ENCODE measurements at places on chromosomes 5 and 9.

- DNase-seq: no peak
These were observed 28.2 kb downstream of the YIPF5 start for GRCh38 chr5:144142139-144142823.

DNA sequence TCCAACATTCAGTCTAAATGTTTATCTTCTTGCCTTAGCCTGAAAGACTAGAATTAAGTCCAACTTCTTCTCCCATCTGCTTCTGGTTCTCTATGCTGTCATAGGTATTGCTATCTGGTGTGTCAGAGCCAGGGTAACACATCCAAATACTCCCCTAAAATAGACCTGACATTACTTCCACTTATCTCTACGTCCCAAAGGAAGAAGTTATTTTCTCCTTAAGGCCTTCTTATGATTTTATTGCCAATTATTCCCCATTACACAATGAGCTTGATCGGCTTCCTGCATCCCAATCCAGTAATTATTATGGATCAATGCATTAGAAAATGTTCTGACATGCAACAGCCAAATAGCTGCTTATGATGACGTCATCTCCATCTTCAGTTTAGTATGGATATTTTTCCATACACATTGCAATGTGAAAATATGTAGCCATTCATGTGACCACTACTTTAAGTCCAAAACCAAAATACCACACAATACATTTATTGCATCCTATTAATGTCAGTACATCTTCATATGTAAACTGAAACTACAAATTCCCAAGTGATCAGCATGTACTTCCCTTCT is 555.5 kb downstream of the MAT2B start:
- DNase-seq: no peak

- no peak for DNase-seq
These were observed 33.6 kb upstream of the FBP1 start for GRCh38 chr9:94672811-94673487.

GRCh38 chr9:114611516-114612271 is 603 bp downstream of the TMEM268 start:
- DNase-seq: no peak

DNA sequence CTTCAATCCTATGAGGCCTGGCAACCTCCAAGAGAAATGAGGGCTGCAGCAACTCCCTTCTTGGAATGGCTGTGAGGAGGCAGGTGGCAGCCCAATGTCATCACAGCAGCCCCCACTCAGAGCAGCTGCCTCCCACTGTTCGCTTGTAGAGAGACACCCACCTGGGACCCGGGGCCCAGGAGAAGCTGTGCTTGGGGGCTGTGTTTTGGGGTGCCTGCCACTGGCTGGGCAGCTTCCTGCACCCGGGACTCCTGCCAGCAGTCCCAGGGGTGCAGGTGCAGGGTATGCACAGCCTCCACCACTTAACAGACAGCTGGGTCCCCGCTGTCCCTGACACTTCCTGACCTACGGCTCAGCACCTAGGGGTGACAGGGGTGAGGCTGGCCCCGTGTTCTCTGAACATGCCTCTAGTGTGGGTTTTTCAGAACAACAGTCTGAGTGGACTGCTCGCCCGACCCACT is 26.2 kb downstream of the NIPAL4 start:
- DNase-seq: no peak

- no peak for DNase-seq
These were observed 60.7 kb downstream of the NSD1 start for GRCh38 chr5:177194268-177194667.

DNA sequence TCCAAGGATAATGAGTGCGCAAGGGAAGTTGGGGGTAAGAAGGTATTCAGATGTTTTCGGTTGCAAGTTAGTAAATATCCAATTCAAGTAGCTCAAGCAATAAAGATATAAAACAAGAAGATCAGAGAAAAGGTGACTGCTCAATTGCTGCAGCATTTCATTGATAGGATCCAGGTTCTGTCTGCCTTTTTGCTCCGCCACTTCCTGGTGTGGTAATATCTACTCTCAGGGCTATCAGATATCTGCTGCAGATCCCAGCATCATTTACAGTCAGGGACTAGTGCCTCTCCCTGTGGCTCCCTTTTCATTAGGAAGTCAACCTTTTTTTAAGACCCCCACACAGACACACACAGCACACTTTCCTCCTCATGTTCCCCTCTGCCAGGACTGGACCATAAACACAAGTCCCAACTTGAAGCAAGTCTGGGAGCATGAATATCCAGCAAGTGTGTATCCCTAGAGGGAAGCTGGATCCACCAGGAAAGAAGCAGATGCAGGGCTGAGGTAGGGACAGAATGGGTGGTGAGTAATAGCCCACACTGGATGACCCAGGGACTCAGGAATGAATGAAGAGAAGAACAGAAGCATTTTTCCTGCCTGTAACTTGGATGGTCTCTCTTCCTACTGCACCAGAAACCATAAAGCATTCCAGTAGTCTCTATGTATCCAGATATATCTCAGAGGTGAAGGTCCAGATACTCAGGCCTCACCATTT is 53.7 kb downstream of the ZNF622 start:
- DNase-seq: no peak

DNA sequence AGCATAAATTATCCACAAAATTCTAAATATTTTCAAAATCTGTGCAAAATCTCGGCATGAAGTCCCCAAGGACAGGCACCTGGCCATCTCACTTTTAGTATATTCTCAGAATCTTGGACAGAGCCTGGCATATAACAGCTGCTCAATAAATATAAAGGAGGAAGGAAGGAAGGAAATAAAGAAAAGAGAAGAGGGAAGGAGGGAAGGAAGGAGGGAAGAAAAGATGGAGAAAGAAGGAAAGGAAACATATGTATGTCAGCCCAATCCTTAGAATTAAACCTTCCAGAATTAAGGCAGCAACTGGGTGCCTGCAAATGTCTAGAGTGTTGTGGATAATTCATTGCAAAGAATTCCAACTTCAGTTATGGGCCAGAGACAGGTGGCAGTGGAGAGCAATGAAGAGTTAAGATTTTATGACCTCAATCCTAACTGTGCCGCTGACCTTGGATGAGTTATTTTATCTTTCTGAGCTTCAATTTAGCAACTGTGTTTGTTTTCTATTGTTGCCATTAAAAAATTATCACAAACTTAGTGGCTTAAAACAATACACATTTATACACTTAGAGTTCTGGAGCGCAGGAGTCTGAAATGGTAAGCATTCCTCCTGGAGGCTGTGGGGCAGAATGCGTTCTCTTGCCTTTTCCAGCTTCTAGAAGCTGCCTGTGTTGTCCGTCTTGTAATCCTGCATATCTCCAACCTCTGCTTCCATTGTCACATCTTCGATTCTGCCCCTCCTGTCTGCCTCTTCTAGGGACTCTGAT is 200.9 kb upstream of the MSX2 start:
- DNase-seq: no peak

DNA sequence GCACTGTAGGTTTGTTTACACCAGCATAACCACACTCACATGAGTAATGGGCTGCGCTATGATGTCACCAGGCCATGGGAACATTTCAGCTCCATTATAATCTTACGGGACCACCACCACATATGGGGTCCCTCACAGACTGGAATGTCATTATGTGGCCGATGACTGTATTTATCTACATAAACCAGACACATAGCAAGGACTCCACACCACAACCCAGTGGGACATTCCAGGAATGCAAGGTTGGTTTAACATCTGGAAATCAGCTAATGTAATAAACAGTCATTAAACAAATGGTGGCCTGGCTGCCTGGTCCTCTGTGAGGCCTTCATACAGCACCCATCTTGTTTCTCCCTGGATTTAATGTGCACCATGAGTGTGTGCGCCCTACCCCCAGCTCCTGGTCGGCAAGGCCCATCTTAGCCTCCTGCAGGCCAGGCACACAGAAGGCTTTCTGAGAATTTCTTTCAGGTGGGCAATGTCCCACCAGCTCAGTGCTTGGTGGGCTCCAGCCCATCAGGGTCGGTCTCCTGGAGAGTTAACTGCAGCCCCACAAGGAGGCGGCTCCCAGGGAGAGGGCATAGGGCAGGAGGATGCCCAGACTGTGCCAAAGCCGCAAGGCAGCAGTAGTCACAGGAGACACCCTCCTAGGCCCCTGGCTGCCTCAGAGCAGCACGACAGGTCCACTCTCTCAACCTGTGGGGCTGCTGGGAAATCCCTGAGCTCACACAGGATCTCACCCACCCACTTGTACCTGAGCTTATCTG is 35.9 kb upstream of the SARDH start:
- DNase-seq: no peak

- no peak for DNase-seq
These were observed 152.3 kb downstream of the KDM4C start for GRCh38 chr9:6910032-6910431.

- no peak for DNase-seq
These were observed 65.6 kb upstream of the SEMA6A start for GRCh38 chr5:116640236-116640635.

DNA sequence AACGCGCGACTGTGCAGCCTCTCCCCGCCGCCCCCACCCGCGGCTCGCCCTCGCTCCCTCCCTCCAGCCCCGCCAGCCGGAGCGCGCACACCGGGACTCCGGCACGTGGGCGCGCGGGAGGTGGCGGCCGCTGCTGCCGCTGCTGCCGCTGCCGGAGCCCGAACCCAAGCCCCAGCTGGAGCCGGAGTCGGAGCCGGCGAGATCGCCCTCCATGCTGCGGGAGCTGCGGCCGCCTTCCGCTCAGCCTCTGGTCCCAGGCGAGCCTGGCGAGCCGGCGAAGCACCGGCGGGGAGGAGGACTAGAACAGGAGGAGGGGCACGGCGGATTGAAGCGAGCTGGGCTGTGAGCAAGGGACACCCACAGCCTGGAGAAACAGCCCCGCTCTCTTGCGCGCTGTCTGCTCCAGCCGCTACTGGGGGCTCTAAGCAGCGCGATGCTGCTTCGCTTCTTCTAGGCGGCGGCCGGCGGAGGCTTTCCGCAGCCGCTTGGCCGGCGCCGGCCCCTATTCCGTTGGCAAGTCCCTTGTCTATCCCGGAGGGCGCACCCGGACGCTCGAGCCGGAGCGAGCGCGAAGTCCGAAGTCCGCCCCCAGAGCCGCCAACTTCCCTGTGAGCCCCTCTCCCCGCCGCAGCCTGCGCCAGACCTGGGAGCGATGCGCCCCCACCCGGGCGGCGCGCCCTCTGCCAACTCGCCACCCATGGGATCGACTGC is 598.7 kb upstream of the SGCD start:
- no peak for DNase-seq

GRCh38 chr5:105931881-105932421 is 1738.8 kb downstream of the EFNA5 start:
- DNase-seq: no peak

GRCh38 chr5:65926893-65927292 is 518 bp downstream of the ERBIN start:
- DNase-seq: no peak

DNA sequence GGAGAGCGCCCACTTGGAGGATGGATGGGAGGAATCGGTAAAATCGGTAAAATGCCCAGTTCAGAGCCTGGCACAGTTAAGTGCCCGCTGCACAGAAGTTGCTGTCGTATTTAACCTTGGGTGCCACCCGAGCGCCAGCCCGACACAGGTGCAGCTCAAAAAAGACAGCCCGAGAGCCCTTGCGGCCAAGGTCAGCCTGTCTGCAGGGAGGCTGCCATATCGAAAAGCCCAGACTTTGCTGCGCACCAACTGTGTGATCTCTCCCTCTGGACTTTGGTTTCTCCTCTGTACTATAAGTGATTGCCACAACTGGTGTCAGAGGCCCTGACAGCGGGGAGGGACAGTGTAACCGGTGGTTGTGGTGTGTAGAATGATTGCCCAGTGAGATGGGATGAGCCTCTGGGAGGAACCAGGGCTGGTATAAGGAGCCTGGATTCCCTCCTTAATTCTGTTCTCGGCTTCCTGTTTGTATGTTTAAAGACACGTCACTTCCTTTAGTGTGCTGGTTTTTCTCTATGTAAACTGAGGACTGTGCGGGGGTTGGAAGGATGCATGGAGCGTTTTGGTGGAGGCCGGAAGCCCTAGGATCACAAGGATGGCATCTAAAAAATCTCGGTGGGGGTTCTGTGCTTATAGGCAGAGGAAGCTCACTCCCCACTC is 792 bp downstream of the NTMT1 start:
- DNase-seq: no peak

DNA sequence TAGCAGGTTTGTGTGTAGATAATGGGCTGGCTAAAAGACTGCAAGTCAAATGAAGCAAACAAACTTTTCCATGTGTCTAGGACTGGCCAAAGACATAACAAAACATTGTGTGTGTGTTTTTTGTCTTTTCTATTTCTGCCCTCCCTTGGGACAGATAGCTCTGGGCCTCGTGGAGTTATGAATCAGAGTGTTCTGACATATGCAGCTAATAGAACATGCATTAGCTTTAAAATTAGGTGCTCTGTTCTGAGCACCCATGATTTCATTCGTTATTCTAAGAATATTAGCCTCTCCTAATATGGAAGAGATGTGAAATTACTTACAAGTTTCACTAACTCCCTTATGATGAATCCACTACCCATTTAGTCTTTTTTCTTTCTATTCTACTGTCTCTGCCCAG is 367.3 kb upstream of the PAPPA start:
- no peak for DNase-seq

- no peak for DNase-seq
These were observed 73.7 kb downstream of the ARHGEF37 start for GRCh38 chr5:149654883-149655505.

DNA sequence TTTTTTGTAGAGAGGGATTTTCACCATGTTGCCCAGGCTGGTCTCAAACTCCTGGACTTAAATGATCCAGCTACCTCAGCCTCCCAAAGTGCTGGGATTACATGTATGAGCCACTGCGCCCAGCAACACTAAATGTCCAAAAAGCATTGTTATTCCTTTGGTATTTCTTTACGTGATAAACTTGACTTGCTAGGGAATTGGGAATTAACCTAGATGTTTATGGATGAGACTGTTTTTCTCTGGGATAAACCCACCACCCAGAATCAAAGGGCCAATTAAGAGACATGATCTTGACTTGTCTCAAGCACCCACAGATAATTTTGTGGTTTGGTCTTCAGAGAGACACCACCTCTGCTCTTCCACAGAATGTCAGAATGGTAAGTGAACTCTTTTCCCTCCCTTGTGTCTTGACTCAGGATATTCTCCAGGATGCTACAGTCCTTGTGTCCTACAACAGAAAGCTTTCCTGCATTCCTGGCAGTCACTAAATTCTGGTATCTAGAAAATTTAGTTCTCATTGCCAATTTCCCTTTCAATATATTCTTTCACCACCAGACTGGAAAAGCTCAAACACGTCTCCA is 55.7 kb downstream of the ALDH1A1 start:
- no peak for DNase-seq

- DNase-seq: no peak
These were observed 89.6 kb downstream of the CCDC171 start for GRCh38 chr9:15642369-15642962.

GRCh38 chr5:54909911-54910870 is 75.2 kb downstream of the ESM1 start:
- no peak for DNase-seq

GRCh38 chr5:145463634-145464033 is 371.5 kb downstream of the PRELID2 start:
- no peak for DNase-seq

GRCh38 chr5:141623611-141624010 is 4.8 kb upstream of the DIAPH1 start:
- DNase-seq: no peak

GRCh38 chr5:39459071-39459470 is 34.3 kb upstream of the DAB2 start:
- DNase-seq: no peak

GRCh38 chr9:135701959-135702721 is at the start of gene KCNT1:
Gene KCNT1, plus strand, starts transcription at chr9:135702185. Its CDS starts 74 bp downstream, at chr9:135702259.
- DNase-seq: no peak

- DNase-seq: no peak
These were observed 31.3 kb downstream of the TMEM174 start for GRCh38 chr5:73204332-73204731.

- DNase-seq: no peak
These were observed 472.8 kb downstream of the PSAT1 start for GRCh38 chr9:78769690-78770089.

GRCh38 chr5:54848581-54848980 is 136.8 kb downstream of the ESM1 start:
- DNase-seq: no peak
